ENCODE measurements at places on chromosomes 13 and 19.

DNA sequence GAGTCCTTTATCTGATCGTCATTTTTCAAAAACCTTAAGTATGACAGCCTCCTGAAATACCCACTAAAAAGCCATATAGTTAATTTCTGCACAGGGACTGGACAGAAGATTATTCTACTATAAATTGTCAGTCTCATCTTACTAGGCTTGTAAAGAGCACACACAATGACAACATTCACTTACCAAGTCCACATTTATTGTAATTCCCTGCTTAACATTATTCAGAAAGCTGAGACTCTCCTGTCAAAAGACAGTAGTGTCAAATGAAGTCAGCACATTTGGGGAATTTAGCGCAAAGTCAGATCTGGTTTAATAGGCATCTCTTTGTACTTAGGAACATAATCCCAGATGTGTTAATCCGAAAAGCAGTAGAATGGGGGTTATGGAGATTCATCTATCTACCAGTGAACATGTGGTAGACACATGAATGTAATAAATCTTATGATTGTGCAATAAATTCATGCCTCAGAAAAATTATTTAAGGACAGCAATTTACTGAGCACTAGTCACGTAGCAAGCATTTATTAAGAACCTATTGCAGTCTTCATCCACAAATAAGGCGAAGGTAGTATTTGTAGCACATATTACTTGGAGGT, 224.6 kb upstream of the GPC6 start:
- no peak for DNase-seq

DNA sequence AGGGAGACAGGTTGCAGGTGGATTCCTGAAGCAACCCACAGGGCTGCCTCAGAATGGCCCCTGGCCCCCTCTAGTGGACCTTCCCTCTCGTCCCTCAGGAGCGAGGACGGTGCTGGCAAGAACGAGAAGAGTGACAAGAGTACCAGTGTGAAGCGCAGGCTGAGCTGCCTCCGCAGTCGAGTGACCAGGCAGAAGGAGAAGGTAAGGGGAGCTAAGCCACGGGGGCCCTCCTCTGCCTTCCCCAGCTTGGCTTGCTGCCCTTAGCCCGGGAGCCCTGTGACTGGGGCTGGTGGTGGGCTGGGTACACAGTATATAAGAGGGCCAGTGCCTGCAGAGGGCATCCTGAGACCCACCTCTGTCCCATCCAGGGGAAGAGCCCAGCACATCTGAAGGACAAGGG, 34.0 kb downstream of the ARHGEF18 start:
- no peak for DNase-seq

- DNase-seq: no peak
Observed at GRCh38 chr13:25062479-25062878, 33.5 kb upstream of the PABPC3 start.

GRCh38 chr13:25649001-25649633, 277.3 kb downstream of the ATP8A2 start:
- DNase-seq: peak; percentile 58

- no peak for DNase-seq
Observed at GRCh38 chr13:62653371-62653770, 1237.7 kb upstream of the PCDH20 start.

GRCh38 chr13:24223341-24224231, 63.1 kb downstream of the SPATA13 start:
- DNase-seq: no peak

DNA sequence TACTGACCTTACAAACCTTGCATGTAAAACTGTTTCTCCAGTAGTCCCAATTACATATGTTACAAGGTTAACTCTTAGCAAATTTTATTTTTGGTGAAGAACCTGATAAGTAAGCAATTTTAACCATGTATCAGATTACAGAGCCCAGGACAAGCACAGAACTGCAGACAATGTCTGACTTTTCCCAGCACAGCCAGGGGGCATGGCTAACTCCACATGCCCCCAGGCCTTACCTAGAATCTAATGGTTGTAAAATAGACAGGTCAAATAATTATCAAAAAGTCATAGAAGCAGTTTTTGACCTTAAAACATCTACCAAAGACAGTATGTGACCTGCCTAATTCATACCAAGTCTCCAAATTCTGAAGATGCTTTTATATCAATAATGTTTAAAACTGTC, 364.1 kb downstream of the FOXO1 start:
- DNase-seq: no peak

DNA sequence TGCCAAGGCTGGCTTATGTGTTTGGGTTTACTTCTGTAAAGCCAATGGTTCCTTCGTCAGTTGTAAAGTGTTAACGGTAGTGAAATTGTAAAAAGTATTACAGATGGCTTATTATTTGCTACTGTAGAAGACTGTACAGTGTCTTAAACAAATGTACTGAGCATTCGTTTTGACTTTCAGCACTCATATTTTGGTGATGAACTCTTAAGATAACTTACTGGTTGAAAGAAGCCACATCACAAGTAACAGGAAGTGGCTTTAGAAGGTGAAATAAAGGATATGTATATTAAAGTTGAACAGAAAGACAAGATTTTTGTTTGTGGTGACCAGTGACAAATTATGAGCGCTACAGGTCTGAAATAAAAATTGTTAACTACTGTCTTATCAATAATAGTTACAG, 64.2 kb downstream of the URI1 start:
- DNase-seq: no peak

DNA sequence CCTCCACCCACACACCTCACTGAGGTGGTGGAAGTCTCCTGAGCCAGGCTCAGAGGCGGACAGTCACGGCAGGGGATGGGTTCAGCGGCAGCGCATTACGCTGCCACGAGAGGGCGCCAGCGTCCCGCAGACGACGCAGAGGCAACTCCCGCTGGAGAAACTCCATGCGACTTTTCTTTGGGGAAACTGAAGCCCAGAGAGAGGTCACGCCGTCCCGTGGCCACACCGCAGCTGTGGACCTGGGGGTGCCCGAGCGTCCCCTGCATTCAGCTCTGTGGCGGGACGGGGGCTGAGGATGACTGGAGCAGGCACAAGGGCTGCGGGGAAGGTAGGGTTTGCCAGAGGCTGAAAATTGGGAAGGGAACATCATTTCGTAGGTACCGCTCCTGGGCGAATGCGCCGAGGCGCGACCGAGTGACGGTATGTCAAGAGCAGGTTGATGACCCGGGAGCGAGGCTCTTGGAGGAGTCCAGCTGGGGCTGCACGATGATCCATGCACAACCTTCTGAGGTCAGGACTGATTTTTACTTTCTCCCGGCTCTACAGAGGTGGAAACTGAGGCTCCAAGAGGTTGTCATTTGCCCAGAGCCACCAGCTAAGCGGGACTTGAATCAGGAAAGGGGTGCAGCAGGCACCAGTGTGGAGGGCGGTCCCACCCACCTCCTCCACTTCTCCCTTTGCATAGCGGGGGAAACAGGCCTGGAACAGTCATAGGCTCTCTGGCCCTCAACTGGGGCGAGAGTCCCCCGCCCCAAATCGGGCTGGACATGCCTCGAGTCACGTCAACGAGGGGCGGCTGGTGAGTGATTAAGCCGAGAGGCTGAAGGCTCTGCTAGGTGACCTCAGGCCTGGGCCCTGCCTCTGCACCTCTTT, 690 bp upstream of the ARRDC2 start:
- DNase-seq: no peak

DNA sequence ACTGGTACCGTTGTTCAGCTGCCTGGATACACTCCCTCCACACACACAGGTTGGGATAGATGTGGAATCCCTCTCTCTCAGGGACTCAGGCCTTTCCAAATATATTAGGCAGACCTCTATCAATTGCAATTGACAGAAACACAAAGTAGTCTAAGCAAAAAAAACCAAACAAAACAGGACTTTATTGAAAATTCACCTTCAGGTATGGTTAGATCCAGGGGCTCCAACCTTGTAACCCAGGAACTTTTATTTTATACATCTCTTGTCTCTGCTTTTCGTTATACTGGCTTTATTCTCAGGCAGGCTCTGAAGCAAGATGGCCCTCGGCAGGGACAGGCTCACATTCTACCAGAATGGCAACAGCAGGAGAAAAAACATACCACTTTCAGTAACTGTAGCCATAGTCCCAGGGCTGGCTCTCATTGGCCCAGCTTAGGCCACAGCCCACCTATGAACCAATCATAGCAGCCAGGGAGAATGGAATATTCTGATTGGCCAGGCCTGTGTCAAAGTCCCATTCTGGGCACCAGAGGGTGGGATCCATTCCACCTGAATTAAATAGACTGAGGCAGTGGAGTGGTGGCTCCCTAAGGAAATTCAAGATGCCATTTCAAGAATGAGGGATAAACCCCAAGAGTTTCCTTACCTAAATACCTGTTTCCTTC, 13.1 kb upstream of the CEACAM19 start:
- DNase-seq: no peak

DNA sequence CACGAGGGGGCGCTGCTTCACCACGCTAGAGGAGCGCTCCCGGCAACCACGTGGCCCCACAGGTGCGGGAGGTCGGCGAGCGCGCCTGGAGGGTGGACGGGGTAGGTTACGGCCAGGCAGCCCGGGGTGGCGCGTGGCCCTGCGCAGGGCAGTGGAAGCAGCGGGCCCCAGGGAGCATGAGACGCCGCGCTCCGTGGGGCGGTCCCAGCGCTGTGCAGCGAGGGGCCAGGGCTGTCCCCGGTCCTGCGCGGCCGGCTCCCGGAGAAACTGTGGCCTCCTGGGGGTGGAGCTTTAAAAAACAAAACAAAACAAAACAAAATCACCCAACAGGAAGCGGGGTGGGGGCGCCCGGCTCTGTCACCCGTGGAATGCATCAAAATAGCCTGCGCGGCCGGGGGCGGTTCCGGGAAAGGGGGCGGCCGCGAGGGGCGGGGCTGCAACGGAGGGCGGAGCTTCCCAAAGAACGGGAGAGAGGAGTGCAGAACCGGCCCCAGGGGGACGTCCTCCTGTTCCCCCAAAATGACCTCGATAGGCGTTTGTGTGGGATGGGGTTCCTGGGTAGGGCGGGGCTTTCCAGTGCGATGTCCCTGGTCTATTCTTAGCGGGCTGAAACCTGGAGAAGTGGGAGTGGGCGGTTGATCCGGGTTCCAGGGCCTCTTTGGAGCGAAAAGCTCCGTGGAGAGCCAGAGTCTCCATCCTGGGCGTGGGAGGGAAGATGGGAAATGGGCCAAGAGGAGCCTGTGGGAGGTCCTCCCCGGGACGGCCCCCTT, 27.3 kb downstream of the NUMBL start:
- peak; percentile 72 for DNase-seq

Measured in NCI-H510A (cell line).